ENCODE measurements at places on chromosomes 13 and 19.

GRCh38 chr13:111270765-111271698, 49.4 kb upstream of the TEX29 start:
- DNase-seq, result no peak

DNA sequence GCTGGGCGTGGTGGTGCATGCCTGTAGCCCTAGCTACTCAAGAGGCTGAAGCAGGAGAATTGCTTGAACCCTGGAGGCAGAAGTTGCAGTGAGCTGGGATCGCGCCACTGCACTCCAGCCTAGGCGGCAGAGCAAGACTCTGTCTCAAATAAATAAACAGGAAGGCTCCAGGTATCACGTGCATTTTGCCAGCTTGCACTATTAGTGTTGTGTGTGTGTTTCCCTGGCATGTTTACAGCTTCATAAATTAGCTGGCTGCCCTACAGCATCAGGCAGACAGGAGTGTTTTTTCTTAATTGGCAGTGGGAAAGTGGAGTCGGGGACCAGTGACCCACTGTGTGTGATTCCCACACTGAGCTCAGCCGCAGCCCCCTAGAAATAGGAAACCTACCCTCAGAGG, 32.6 kb downstream of the SHISA2 start:
- no peak for DNase-seq

- peak; percentile 89 for DNase-seq
Observed at GRCh38 chr19:10104665-10105508, 1.3 kb upstream of the PPAN start.

- DNase-seq, result no peak
Observed at GRCh38 chr13:113418722-113419049, 34.6 kb downstream of the ADPRHL1 start.

GRCh38 chr13:23600534-23600933, 30.3 kb downstream of the TNFRSF19 start:
- DNase-seq, result no peak

DNA sequence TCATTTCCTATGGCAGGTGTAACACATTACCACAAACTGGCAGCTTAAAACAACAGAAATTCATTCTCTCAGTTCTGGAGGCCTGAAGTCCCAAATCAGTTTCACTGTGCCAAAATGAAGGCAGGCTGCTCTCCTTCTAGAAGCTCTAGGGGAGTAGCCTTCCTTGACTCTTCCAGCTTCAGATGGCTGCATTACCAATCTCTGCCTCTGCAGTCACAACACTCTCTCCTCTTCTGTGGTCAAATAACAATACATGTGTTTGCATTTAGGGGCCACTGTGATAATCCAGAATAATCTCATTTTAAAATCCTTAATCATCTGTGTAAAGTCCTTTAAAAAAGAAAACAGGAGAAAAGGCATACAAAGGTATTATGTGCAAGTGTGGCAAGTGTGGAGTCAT, 7.8 kb downstream of the DIAPH3 start:
- no peak for DNase-seq

GRCh38 chr13:114074671-114075315, 57.6 kb downstream of the RASA3 start:
- DNase-seq, result no peak

DNA sequence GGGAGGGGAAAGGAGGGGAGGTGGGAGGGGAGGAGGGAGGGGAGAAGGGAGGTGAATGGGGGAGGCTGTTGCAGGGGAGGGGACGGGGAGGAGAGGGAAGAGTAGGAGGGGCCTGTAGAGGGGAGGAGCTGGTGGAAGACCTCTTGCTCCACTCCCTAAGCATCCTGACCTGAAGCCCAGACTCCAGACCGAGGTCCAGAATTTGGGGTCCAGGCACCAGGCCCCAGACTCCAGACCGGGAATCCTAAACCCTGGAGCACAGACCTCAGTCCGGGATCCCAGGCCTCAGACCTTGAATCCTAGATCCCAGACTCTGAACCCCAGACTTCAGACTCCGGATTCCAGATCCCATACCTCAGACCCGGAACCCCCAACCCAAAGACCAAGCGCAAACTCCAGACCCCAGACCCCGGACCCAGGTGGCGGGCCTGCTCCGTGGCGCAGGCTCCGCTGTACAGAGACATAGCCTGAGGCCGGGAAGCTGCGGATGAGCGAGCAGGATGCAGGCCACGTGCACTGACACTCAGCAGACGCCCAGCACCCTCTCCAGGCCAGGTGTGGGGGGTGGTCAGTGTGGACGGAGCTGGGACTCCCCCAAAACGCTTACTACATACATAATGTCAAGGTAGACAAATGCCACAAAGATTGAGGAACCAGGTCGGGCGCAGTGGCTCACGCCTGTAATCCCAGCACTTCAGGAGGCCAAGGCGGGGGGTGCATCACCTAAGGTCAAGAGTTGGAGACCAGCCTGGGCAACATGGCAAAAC, 710 bp upstream of the BTBD2 start:
- DNase-seq, result peak; percentile 75

GRCh38 chr19:7779631-7780486, 16.8 kb downstream of the CLEC4M start:
- no peak for DNase-seq

DNA sequence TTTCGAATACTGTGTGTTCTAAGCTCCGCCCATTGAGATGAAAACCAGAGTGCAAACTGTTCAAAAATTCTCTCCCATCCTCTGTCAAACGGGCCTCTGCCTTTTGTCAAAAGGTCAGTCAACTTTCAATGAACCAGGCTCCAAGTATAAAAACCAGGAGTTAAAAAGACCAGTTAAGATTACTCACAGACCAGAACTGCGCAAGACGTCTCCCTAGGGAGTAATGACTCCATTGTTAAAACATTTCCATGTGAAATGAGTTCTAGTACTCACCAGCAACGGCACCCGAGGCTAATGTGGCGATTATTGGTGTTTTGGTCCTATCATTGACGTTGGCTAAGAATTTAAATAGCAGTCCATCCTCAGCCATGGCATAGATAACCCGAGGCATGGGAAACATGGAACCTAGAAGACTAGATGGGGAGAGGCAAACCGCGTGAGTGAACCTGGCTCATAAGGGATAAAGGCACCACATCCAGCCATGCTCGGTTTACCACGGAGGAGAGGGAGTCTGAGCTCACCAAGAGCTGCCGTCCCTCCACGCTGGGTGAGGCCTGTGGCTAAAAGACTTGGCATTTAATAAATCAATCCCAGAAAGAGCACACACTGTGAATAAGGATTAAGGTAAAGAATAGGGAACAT, 73.3 kb downstream of the SLC7A1 start:
- DNase-seq, result no peak

DNA sequence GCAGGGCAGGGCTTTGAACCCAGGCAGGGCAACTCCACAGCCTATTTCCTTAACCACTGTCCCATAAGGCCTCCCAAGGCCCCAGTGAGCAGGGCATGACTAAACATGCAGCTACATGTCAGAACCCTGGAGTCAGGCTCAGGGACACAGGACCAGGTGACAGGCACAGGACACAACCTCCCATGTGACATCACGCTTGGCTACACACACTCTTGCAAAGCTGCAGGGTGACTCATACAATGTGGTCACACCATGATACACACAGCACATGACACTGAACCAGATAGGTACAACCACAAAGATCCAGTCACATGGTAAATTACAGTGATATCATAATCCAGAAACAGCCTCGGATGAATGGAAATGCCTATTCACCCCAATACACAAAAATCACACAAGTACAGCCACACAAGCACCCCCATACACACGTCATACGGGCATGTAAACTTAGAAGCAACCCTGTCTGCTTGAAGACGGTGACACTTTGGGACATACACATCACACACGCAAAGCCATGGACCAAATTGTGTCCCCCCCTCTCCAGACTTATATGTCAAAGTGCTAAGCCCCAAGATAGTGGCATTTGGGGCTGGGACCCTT, 14.5 kb downstream of the KLK4 start:
- DNase-seq, result peak; percentile 59

- DNase-seq, result no peak
Observed at GRCh38 chr19:29665826-29666577, 741 bp downstream of the PLEKHF1 start.

GRCh38 chr13:113803409-113804016, 44.5 kb downstream of the TMEM255B start:
- no peak for DNase-seq

DNA sequence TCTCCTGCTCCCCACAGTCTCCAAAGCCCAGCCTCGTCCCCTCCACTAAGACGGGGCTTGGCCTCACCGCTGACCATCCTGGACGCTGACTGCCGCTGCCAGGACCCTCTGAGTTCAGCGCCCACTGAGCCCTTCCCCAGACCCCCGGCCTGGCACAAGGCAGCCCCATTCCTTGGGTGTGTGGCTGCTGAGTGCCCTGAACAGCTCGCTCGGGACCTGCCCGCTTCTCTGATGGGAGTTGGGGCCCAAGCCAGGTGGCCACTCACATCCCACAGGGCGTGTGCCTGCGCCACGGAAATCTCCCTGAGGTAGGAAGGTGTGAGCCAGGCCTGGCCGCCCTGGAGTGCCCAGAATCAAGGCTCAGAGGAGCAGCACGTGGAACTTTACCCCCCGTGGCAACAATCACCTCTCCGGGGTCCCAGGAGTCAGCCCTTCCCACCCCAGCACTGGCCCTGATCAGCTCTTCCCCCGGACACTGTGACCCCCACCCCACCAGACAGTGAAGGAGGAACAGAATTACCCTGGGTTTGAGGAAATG, 20.8 kb downstream of the C13orf46 start:
- DNase-seq, result no peak

GRCh38 chr19:18433735-18434398, 4.1 kb downstream of the ISYNA1 start:
- DNase-seq, result no peak

- no peak for DNase-seq
Observed at GRCh38 chr13:34944751-34945150, 2.7 kb downstream of the NBEA start.

DNA sequence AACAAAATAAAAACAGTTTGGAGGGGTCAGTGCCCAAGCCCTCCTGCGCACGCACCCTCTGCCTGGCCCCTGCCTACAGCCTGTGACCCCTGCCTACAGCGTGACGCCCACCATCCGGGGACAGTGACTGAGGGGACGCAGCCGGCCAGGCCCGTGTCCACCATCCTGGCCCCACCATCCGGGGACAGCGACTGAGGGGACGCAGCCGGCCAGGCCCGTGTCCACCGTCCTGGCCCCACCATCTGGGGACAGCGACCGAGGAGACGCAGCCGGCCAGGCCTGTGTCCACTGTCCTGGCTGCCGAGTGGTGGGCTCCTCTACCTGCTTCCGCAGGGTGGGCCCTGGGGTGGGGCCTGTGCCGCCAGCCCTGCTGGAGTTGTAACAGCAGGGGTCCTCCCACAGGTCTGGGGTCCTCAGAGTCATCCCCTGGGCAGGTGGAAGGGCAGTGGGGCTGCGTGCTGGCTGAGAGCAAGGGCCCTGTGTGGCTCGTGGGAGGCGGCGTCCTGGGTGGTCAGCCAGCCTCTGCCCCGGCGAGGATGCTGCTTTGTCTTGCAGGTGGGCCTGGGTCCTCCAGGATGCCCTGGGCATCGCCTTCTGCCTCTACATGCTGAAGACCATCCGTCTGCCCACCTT, 14.3 kb downstream of the SPPL2B start:
- DNase-seq, result no peak

- DNase-seq, result no peak
Observed at GRCh38 chr13:33233547-33233946, 52.0 kb downstream of the STARD13 start.

DNA sequence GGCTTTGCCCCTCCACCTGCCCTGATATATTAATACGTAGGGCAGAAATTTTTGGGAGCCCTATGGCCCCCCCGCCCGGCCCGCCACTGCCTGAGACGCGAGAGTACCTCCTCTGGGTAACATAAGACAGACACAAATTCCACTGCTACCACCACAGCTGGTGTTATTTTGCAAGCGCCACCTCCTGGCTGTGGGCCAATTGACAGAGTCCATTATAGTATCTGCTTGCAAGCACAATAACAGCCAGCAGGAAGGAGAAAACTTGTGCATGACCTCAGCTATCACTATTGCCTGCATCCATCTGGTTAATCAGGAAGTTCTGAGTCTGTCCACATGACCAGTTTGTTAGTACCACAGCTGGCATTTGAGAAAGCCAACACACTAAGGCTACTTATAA, 25.3 kb upstream of the OR10H2 start:
- DNase-seq, result peak; percentile 9

GRCh38 chr13:23656637-23657371, 86.6 kb downstream of the TNFRSF19 start:
- DNase-seq, result no peak

GRCh38 chr19:38730731-38731589, 13.3 kb downstream of the CAPN12 start:
- DNase-seq, result no peak

- peak; percentile 13 for DNase-seq
Observed at GRCh38 chr13:109787135-109787954, 962 bp upstream of the IRS2 start.

DNA sequence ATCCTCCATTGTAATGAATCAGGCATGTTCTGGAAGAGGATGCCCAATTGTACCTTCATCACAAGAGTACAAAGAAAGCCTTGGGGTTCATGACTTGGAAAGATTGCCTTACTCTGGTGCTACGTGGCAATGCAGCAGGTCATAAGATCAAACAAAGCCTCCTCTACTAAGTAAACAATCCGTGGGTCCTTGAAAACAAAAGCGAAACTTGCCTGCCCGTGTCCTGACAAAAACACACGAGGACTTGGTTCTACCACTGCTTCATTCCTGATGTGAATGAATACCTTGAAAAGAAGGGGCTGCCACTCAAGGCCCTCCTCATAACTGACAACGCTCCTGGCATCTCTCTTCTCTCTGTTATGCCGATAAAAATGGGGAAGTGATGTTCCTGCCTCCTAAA, 18.9 kb downstream of the ZNF563 start:
- no peak for DNase-seq

DNA sequence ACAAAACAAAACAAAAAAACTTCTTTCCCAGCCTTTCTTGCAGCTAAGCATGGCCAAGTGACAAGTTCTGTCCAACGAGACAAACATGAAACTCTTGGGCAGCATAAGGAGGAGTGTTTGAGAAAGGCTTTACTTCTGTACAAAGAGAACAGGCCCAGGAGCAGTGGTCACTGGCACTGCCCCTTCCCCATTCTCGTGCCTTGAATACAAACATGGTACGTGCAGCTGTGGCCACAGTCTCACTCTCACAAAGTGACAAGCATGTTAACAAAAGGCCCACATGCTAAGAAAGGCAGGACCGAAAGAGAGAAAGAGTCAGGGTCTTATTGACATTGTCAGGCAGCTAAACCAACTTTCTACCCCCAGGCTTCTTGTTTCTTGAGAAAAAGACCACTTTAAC, 19.8 kb upstream of the SLC25A30 start:
- DNase-seq, result no peak

GRCh38 chr13:98483601-98484288, 93.2 kb downstream of the STK24 start:
- DNase-seq, result no peak

GRCh38 chr13:49436890-49437289, 7.0 kb downstream of the CAB39L start:
- DNase-seq, result no peak

- DNase-seq, result no peak
Observed at GRCh38 chr13:34351134-34351533, 533.2 kb downstream of the RFC3 start.

- DNase-seq, result no peak
Observed at GRCh38 chr13:110225609-110226574, 81.1 kb downstream of the COL4A1 start.

DNA sequence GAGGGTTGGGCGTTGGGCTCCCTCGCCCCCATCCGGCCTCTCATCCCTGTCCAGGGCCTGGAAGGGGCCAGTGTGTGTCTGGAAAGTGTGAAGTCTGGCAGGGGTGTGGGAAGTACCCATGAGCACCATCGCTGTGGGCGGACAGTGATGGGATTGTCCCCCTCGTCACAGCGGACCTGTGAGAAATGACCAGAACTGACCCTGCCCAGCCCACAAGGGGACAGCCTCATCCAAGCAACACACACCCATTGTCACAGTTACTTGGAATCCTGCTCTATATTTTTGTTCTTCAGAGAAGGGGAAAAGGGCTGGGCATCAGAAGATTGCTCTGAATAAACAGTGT, 18.6 kb downstream of the MCF2L start:
- no peak for DNase-seq
